PC-9 (cell line): ENCODE measurements at places on chromosomes 12 and 14.

- DNase-seq, result no peak
These were observed 169.2 kb downstream of the CAPZA3 start for GRCh38 chr12:18907127-18907526.

GRCh38 chr12:113684053-113684907 lies 212.6 kb upstream of the LHX5 start:
- DNase-seq, result no peak

DNA sequence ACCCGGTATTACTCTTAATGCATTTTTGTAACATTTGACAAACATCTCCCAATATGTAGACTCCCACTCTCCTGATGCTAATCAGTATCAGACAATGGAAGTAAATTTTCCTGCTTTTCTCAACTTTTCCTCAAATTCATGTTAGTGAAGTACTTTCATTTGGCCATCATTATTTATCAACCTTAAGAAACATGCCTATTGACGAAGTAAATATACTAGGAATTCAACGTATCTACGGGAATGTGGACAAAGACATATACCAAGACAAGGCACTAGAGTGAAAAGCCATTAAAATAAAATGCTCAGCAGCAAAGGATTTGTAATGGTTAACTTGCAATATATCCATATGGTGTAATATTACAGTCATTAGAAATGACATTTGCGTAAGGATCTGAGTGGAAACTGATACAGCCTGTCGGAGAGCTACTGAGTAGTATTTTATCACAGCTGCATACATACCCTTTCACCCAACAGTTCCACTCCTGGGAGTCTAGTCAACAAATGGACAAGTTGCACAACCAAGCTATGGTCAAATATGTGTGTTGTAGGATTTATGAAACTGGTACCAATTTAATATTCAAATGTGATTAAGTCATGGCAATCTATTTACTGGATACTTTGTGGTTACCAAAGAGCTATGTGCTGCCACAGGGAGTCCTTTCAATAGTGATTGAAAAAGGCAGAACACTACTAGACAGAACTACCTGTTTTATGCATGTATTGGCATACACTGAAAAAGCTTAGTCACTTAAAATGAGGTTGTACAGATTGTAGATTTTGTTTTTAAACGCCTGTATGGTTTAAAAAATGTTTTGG lies 26.5 kb downstream of the NUDT4 start:
- DNase-seq, result peak; percentile 71

- DNase-seq, result no peak
These were observed 100.5 kb downstream of the SLC38A4 start for GRCh38 chr12:46725332-46725731.

DNA sequence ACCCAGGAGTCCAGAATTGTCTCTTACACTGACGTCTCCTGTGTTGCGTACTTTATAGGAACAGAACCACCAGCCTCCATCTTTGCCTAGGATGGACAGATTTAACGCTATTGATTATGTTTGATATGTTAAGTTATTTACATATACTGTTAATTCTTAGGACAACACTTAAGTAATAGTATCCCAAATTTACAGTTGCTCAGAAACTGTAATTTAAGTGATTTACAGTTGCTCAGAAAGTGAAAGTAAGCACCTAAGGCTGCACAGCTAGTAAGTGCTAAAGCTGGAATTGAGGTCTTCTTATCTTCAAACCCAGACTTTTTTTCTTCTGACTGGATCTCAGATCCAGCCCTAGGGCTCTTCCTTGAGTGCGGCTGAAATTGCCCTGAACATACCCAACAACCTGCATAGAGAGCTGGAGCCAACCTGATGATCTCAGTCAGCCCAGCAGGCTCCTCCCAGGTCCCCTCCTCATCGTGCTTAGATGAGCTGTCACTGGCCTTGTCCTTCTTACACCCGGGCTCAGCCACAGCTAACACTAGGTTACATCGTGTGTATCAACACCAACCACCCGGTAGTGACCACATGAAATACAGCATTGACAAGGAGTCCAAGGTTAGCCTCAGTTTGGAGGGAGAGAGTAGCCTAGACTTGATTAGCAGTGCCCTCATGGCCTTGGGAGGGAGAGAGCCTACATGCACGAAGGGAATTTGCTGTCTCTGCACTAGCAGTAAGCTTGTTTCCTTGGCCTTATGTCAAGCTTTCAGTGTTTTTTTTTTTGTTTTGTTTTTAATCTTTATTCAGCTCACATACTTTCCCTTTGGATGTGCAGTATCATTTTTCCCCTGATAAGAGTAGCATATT lies 111.1 kb upstream of the ARHGAP5 start:
- DNase-seq, result peak; percentile 8

GRCh38 chr12:73892201-73892600 lies 645.4 kb upstream of the ATXN7L3B start:
- no peak for DNase-seq

DNA sequence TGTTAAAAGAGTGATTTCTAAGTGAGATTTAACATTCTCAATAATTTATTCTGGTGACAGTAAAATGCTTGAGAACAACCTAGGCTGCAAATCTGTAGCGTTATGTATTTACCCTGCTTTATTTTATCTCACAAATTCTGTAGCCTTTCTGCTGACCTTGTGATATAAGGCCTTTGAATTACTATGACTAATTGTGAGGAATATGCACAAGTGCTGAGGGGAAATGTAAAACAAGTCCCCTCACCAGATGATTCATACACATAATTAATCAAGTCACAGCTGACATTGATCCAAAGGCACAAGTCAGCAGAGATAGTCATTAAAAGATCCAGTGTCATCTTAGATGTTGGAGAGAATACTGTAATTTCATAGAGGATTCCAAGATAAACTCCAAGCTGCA lies 992.7 kb upstream of the USP15 start:
- DNase-seq, result no peak

DNA sequence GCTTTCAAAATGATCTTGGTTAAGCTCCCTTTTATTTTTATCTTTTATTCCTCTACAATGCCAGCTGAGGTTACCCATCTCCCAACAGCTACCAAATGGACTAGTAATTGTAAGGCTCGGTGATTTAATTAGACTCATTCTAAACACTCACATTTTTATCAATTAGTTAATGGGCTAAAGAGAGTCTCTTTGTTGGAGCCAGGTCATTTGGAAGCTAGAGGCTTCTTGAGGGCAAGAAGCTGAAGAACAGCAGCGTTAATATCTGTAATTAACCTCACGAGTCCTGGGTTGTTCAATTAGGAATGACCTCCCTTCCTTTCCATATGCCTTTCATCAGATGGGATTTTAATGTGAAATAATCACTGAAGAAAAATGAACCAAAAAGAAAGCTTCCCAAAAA lies 56.9 kb downstream of the OTX2 start:
- DNase-seq, result no peak

DNA sequence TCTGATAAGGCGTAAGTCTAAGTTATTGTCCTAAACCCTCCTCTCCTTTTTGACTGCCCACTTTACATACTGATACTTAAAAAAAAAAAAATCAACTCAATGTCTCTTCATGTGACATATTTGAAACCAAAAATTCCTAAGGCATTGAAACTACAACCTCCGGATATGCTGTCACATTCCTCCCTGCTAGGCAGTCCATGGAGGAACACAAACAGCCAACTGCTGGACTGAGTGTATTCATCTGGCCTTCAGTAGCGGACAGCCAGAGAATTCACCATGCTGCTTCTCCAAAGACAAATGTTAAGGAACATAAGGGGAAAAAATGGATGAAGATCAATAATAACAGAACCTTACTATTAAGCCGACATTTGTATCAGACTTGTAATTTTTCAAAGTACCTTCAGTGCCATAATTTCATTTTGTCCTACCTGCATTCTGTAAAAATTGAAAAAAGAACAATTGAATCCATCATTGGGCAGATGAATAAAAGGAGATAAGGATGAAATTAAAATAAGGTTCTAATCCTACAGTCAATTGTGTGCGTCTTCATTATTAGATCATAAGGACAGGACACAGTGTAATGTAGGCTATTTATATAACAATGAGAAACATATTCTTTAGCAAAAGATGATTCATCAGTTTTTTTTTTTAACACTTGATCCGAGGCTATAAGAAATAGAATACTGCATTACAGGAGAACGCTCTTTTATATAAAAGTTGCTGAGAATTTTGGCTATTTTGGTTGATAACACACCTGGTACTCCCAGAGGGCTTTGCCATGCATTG lies 12.2 kb downstream of the RERG start:
- no peak for DNase-seq

GRCh38 chr14:104512061-104512460 lies 67.5 kb upstream of the C14orf180 start:
- DNase-seq, result no peak

- no peak for DNase-seq
These were observed 72.4 kb downstream of the BICD1 start for GRCh38 chr12:32179011-32179395.

GRCh38 chr12:22377731-22378496 lies 43.4 kb upstream of the ST8SIA1 start:
- DNase-seq, result peak; percentile 22

- DNase-seq, result no peak
These were observed 59.1 kb downstream of the DUSP16 start for GRCh38 chr12:12503384-12504078.

DNA sequence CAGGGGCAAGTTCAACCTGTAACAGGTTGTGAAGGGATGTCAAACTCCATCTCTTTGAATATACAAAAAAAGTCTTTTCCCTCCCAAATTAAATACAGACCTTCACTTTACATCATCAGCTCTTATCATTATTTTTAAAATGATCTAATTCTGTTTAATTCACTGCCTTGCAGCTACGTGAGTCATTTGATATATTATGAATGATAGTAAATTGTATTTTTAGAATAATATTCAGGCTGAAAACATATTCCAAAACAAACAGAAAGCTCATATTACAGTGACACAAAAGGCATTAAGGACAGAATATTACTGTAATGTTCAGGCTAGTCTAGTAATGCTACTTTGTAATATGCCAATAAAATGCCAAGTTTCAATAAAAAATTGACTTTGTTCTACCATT lies 53.3 kb downstream of the BCAT1 start:
- DNase-seq, result no peak

DNA sequence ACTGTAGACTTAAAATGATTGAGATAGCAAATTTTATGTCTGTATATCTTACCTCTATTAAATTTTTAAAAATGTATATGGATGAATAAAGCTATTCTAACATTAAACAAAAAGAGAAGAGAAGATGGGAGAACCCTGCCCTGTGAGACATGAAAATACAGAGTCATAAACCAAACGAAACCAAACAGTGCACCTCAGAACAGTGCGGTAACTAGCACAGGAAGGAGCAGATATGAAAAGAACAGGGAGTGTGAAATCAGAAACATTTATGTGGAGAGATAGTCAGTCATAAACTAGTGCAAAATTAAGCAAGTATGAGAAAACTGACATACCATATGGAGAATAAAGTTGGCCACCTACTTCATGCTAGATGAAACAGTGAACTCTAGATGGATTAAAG lies 135.1 kb downstream of the ERC1 start:
- DNase-seq, result no peak

DNA sequence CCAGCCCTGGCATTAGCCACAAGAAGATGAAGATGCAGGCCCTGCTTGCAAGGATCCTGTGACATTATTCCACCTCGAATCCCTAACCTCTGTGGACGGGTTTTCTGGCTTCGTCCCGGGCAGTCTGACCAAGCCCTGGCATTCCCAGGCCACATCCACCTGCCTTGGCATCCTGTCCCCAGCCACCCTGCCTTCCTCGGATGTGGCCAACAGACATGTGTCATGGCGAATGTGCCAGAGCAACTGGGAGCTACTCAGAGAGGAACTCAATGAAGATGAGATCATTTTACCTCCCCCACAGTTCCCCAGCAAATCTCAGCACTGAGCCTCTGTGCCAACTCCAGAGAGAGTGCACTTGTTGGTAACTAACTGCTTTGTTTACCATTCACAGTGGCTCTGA lies 33.5 kb upstream of the KCNA5 start:
- DNase-seq, result no peak

GRCh38 chr12:118582863-118583262 lies 206.5 kb downstream of the SUDS3 start:
- DNase-seq, result no peak

GRCh38 chr14:89870316-89870715 lies 84.2 kb downstream of the EFCAB11 start:
- DNase-seq, result no peak

- no peak for DNase-seq
These were observed 58.5 kb upstream of the PLXNC1 start for GRCh38 chr12:94089891-94090290.

GRCh38 chr14:81453166-81453766 lies 53.1 kb upstream of the STON2 start:
- peak; percentile 25 for DNase-seq

DNA sequence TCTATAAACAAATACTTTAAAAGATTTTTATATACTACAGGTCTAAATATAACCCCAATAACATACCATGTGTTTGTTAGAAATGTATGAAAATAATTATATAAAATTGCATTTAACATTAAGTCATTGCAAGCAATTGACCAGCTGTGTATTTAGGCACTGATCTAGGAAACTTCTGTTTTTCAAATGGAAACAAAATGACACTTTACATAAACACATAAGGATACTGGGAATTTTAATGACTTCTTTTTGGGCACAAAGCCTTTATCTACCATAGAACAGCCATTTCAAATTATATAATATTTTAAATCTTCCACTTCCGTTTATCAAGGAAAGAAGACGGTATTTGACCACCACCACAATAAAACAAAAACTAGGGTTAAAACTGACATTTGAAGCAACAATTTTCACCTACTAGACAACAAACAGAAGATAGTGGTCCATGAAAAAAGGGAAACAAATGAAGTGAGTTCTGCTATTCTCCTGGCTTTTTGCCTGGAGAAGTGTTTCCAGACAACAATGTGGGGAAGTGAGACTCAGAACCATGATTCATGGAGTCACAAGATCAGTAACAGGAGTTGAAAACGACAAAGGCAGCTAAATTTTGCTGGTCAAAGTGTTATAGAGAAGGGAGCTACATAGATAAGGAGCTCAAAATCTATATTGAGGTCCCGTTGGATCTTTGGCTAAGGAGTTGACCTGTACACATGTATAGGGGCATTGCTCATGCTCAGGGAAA lies 475.1 kb downstream of the TRHDE start:
- no peak for DNase-seq

- DNase-seq, result no peak
These were observed 32.6 kb downstream of the MOK start for GRCh38 chr14:102272392-102272791.

DNA sequence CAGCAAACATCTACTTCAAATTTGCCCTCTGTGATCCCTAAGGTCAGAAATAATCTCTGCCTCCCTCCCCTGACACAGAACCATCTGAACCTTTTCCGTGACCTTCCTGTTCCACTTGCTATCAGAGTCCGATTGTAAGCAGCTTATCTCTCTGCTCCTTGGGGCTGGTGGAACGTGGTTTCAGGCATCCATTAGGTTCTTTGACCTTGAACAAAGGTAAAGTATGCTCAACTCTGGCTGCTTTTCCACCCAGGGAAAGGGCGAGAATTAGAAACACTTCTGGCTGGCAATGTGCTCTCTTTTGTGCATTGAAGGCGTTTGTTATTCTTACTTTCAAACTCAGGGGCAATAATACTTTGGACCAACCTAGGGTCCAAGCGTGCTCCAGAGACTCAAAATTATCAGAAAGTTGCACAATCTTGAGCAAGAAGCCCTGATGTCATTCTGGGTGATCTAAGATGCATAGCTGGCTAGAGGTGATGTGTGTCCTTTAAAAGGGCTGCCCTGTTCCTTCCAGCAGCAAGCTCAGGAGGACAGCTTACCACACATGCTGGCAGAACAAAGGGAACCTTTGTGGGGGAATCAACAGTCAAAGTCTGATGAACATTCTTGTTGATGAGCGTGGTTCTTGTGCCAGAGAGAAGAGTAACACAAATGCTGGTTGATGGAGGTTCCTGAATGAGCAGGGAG lies 29.8 kb downstream of the ADGRD1 start:
- DNase-seq, result no peak

- no peak for DNase-seq
These were observed 87.2 kb downstream of the DAAM1 start for GRCh38 chr14:59275668-59276067.
